ENCODE measurements at places on chromosomes 5 and 9.

GRCh38 chr5:143714629-143715028 is 97.3 kb upstream of the HMHB1 start:
- DNase-seq, result no peak

DNA sequence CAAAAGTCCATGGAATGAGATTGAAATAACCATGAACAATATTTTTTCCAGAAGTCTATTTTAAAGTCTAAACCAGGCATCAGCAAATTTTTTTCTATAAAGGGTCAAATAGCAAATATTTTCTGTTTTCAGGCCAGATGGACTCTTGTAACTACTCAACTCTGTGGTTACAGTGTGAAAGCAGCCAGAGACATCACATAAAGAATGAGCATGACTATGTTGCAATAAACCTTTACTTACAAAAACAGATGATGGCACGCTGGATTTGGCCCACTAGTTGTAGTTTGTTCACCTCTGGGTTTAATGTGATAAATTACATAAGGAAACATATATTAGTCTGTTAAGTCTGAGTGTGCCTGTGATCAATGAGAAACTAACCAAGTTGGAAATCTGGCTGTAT is 319.2 kb downstream of the TRPM3 start:
- no peak for DNase-seq

DNA sequence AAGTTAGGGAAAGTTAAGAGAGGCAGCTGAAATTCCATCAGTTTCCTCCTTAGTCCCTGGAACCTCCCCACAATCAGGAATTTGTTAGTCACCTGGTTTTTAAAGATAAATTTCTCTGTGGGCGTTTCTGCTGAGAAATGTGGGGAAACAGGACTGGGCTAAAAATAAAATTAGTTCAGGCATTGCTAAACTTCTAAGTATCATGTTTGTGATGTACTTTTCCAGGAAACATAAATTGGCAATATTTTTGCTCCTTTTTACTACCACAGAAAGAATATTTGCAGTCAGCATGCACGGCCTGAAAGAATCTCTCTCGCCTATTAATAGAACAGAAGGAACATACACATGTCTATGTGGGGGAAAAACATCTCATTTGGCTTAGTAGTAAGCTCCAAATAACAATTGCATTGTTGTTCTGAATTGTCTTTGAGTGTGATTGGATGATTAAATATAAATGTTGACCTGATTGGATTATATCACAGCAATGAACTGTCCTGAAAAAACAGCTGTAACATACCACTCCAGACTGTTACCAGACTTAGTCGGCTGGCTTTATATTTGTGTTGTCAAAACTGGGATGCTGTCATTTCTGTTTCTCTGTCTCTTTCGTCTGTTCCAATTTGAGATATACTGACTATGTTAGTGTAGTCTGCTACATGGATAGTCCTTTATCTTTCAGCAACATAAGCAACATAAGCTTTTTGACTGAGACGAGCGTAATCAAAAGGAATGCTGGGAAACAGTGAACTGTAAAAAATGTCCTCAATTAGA is 12.9 kb downstream of the TJP2 start:
- DNase-seq, result no peak

DNA sequence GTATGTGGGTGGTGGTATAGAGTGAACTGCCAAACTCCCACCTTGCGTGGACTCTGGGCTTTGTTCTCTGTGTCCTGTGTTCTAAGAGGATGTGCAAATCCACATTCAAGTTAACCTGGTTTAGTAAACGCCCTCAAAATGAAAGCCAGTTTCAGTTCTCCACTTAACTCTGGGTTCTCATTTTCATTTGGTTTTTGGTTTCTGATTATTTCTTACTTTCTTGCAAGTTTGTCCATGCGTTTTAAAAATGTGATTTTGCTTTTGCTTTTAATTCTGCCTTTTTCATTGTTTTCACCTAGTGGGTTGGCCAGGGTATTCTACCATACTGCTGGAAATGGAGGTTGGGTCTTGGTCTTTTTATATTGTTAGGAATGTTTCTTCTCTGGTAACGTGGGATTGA is 38.2 kb downstream of the GALNT10 start:
- no peak for DNase-seq

- DNase-seq, result no peak
Measured at GRCh38 chr5:115941051-115941675, 21.1 kb upstream of the LVRN start.

- DNase-seq, result no peak
Measured at GRCh38 chr9:70260007-70260443, 1.2 kb downstream of the SMC5 start.

Data from DMS 273 treated with DMSO at 0.1 percent for 48 hours (cell line).